ENCODE measurements at places on chromosomes 11 and 22. TPM values are rescaled to one million over a fixed set of nuclear protein-coding genes. Genes with fewer than 3 reads are reported as not detected.

SLN gene
- 0.48 TPM for polyA plus RNA-seq

- no peak for DNase-seq
These were observed 71.1 kb downstream of the ARFGAP2 start for GRCh38 chr11:47105541-47105940.

DNA sequence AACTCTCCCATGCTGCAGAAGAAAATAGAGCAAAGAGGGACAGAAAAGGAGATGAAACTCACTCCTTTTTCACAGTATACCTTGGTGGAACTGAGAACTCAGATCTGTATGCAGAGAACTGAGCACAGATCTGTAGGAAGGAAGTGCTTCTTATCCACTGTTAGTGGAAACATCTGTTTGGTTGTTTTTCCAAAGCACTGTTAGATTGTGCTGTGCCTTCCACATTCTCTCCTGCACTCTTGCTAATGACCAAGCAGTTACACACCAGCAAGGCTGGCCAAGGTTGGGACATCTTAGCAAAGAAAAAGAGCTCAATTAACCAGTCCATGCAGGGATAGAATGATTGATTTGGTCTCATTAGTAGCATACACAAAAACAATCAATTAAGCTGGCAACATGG is 20.1 kb upstream of the SIK2 start:
- DNase-seq = no peak

GRCh38 chr11:124090996-124091395 is 24.3 kb upstream of the VWA5A start:
- no peak for DNase-seq

FAM227A gene
- 12.4 TPM for polyA plus RNA-seq

SERPING1 gene
- 125 TPM for polyA plus RNA-seq

- DNase-seq = no peak
These were observed 288.0 kb downstream of the SBF2 start for GRCh38 chr11:10005955-10006525.

DNA sequence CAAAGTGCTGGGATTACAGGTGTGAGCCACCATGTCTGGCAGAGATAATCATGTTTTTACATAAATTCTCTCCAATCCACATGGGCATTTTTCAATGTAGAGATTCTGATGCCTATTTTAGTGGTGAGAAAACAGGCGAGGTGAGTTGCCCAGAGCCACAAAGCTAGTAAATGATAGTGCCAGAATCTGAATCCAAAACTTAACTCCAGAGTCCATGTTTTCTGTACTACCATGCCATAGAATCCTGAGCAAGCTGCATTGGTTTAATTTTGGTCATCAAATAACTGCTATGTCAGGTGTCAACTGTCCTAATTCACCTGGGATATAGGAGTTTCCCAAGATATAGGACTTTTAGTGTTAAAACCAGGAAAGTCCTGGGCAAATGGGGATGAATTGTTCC is 13.6 kb downstream of the NEFH start:
- no peak for DNase-seq

SYNGR1 gene
- polyA plus RNA-seq = 27.7 TPM

DNA sequence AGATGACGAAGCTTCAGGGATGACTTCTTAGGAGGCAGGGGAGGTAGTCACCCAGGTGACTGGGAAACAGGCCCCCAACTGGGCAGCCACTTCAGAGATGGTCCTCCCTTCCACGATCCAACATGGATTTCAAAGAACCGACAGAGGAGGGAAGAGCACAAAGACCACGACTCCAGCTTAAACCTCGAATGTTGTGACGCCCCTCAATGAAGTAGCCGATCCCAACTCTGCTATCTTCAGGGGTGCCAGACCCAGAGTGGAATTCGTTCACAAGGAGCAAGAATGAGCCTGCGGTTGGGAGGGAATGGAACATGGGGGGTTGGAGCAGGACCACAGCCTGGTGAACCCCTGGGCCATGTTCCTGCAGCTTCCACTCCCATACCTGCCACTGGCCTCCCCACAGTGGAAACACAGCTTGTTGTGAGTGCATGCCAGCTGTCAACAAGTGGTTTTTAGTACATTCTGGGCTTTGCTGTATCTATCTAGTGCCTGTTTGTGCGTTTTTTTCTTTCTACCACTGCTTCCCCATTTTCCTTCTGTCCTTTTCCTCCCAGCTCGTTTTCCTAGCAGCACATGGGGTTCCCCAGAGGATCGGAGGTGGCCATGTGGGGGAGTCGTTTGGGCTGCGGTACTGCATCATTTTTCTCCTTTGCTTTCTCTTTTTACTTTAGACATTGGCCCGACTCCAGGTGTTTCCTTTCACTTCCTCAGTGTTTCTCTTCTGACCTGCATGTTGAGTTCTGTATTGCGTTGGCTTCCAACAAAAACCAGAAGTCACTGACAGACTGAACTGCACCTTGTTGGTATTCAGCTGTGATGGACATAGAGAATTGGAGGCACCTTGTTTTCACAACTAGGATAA is 65.8 kb downstream of the MORC2 start:
- DNase-seq = no peak

MGAT3 gene
- polyA plus RNA-seq = 31.3 TPM

- DNase-seq = no peak
These were observed 8.6 kb downstream of the REXO2 start for GRCh38 chr11:114447892-114448291.

DNA sequence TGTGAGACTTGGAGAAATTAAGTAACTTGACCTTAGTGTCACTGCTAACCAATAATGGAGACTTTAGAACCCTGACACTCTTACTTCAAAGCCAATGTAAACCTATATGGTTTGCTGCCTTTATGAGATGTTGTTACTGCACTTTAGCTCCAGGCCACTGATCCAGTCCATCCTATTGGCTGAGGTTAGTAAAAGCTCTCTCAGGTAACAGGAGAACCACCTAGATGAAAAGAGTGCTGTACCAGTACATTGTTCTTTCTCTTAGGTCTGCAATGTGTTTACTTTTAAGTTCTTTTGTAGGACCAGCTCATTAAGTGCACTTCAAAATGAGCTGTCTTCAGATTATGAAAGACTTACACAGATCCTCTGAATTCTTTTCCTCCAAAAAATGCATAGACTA is 994.0 kb upstream of the FAT3 start:
- DNase-seq = no peak

DNA sequence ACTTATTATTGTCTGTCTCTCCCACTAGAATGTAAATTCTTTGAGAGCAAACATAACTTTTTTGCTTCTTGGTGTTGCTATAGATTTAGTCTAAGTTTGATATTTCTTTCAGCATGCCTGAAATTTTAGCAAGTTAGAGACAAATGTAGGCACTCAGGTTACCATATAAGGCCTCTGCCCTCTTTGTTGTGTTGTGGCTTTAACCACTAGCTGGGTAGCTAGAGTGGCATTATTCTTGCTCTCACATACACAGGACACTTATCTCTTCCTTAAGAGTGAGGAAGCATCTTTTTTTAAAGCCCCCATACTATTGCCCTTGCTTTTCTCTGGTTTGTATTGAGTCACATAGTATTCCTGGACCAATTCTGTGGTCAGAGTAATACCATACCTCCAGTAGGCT is 11.2 kb downstream of the ZBED5 start:
- DNase-seq = no peak

DNA sequence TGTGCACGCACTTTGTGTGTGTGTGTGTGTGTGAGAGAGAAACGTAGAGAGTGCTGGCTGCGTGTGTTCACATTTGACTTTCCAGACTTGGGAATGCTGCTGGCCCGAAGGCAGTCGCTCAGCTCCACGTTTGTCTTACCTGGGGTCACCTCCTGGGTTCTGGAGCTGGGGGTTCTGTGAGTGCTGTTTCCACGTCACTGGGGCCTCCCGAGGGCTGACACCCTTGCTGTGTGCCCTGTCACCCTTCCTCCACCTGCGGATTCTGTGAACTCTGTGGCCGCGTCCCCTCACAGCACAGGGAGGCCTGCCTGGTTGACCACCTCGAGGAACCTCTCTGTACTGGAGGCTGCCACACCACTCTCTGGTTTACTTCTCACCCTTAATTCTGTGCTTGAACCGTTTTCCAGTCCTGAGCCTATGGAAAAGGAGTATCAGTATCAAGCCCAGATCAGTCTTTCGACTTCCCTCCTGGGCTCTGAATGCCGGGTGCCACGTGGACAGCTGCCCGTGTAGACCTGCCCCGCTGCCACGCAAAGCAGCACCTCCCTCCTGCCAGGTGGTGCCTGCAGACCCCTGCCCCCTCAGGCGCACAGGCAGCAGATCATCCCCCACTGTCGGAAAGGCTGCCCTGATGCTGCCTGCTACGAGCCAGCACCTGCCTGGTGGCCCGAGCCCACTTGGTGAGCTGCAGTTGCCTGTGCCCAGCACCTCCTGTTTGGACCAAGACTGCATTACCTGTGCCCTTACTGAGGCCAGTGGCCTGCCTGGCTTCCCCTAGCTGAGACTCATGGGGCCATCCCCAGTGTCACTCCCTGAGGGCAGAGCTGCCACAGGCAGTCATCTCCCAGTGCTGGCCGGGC is 233.3 kb downstream of the TBC1D22A start:
- no peak for DNase-seq

GRCh38 chr22:17712441-17712840 is 61.8 kb downstream of the BID start:
- no peak for DNase-seq

- no peak for DNase-seq
These were observed 72.9 kb downstream of the LARGE2 start for GRCh38 chr11:45995342-45995734.

VSIG10L2 gene
- polyA plus RNA-seq = 0.06 TPM

PIWIL4 gene
- 3.7 TPM for polyA plus RNA-seq

- DNase-seq = no peak
These were observed 9.4 kb downstream of the LRRC75B start for GRCh38 chr22:24583221-24584165.

DNA sequence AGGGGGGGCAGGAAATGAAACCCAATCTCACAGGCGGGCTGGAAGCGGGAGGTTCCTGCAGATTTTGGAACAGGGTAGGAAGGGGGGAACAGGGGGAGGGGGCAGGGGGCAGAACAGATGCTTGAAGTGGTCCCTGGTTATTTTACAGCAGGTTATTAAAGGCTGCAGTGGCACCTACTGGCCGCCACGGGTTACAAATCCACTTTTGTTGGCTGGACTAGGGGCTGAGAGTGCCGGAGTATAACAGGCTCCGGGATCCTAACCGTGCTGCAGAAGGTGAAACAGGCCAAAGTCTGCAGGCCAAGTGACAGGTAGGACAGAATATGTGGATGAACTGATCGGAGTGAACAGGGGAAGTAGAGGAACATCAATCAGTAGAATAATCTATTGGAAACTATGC is 2.5 kb downstream of the ROBO3 start:
- no peak for DNase-seq

DRG1 gene
- polyA plus RNA-seq = 82.8 TPM

GRCh38 chr11:65317025-65317786 is 2.5 kb downstream of the CDC42EP2 start:
- DNase-seq = peak; percentile 71

- DNase-seq = peak; percentile 65
These were observed 45.3 kb upstream of the NECTIN1 start for GRCh38 chr11:119774172-119774763.

DNA sequence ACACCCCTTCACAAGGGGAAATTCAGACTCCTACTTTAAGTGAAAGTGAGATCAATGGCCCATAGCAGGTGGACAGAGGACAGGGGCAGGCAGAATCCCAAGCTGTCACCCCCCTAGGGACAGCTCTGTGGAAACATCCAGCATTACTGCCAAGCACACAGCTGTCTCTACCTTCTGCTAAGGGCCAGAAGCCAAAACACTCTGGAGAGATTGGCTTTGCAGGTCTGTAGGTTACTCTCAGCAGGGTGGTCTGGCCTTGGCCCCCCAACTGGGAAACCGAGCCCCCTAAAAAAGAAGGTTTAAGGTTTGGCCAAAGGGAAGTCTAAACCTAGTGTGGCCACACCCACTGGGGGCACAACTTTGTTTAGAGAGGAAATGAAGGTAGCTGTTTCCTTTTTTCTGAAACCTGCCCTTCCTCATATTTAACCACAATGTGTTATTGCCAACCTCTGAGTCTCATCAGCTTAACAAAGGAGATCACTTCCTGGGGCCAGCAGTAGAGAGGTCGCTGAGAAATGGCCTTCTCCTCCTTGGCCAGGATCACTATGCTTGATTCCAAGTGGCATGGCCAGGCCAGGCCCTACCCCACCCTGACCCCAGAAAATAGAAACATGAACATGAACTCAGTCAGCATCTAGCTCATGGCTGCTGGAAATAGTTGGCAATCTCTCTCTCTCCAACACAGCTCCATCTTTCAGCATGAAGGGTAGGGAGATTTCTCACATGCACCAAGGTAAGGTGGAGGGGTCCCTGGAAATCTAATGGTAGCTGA is 25.9 kb upstream of the SCARF2 start:
- DNase-seq = no peak

- no peak for DNase-seq
These were observed 533.1 kb upstream of the TENM4 start for GRCh38 chr11:79973721-79974617.

DNA sequence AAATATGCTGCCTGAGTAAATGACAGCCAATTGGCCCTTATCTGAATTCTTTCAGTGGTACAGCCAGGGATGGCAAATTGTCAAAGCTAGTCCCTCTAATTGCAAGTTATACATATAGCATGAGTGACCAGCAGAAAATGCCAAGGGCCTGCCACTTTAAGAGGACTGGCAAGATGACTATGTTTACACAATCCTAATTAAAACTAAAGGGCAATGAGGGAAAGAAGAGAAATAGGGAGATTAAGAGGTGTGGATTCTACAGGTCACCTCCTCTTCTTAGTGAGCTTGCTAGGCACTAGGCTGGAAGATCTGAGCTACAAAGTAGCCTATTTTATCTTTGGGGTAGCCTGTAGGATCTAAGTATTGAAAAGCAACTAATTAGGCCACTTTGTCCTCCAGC is 13.5 kb downstream of the NUMA1 start:
- DNase-seq = no peak

CABP4 gene
- 1.1 TPM for polyA plus RNA-seq

DNA sequence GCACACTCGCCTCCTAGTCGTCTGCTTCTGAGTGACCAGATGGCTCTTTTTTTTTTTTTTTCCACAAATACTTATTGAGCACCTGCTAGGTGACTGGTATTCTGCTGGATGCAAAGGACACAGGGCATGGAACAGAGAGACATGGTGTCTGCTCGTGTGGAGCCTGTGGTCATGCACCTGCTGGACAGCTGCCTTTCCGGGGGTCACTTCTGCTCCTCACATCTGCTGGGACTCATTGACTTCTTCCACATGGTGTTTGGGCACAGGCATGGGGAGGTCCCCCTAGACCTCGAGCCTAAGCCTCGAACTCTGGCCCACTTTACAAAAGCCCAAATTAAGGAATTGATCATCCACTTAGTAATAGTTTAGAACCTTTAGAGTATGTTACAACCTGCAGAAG is 39.5 kb upstream of the EMID1 start:
- DNase-seq = no peak

TMPRSS13 gene
- polyA plus RNA-seq = 0.50 TPM

DNA sequence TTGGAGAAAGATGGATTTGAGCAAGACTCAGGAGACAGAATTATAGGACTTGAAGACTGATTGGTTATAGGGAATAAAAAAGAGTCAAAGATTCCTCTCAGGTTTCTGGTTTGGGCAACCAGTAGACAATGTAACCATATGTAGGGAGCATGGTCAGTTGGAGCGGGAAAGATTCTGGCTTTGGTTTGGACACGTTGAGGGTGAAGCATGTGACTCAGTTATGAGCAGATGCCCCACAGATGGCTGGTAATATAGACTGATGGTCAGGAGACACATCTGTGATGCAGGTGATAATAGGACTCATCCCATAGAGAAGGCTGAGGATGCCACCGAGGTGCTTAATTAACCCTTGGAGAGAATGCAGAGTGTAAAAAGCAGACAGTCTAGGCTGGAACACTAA is 132.1 kb downstream of the CD44 start:
- no peak for DNase-seq

SSH3 gene
- polyA plus RNA-seq = 29.8 TPM

All from renal pelvis (tissue), 12 donors.